ENCODE measurements at places on chromosomes 4 and X. TPM values are rescaled to one million over a fixed set of nuclear protein-coding genes. Genes with fewer than 3 reads are reported as not detected.

- no peaks in the 10 kb centered on the region for H3K27me3 ChIP-seq
- DNase-seq: no peak
- no peak overlapping the region for H3K27ac ChIP-seq
- peaks cover 13% of the 10 kb centered on the region for H3K36me3 ChIP-seq
- H3K4me3 ChIP-seq: no peak overlapping the region
These were observed 60.2 kb downstream of the METTL14 start for GRCh38 chr4:118745357-118745756.

DNA sequence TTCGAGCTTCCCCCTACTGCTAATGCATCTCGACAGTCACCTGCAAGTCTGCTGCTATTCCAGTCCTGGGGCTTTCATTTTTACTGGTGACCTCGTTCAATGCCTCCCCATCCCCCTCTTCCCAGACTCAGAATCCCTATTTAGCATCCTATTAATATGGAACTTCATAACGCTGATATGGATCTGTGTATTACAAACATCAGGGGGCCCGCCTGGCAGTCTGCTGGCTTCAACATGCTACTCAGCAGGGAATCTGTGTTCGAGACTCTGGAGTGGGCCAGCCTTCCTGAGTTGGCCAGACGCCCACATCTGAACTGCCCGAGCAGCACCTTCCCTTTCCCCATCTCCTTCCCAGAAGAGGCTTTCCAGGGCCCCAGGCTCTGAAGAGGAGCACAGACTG is 173.9 kb upstream of the PPARGC1A start:
- no peak for DNase-seq
- H3K27ac ChIP-seq: no peak overlapping the region
- no peaks in the 10 kb centered on the region for H3K27me3 ChIP-seq
- H3K4me3 ChIP-seq: no peak overlapping the region

DNA sequence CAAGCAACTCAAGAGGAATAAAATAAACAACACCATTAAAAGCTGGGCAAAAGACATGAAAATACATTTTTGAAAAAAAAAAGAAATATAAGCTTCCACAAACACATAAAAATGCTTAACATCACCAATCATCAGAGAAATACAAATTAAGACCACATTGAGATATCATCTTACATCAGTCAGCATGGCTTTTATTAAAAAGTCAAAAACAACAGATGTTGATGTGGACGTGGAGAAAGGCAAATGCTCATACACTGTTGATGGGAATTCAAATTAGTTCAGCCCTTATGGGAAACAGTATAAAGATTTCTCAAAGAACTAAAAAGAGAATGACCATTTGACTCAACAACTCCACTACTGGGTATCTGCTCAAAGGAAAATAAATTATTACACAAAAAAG is 59.6 kb downstream of the STK32B start:
- H3K27me3 ChIP-seq: no peaks in the 10 kb centered on the region
- no peak overlapping the region for H3K27ac ChIP-seq
- no peak for DNase-seq

The SHROOM2 gene
- polyA plus RNA-seq: 0.97 TPM

- no peak overlapping the region for H3K4me3 ChIP-seq
- no peak overlapping the region for H3K27ac ChIP-seq
- no peaks in the 10 kb centered on the region for H3K36me3 ChIP-seq
These were observed 801.3 kb downstream of the PCDH18 start for GRCh38 chr4:136731025-136731424.

GRCh38 chr4:165312506-165312905 is 15.0 kb upstream of the MSMO1 start:
- H3K4me1 ChIP-seq: peaks cover 4% of the 10 kb centered on the region
- H3K4me3 ChIP-seq: no peak overlapping the region
- no peak overlapping the region for H3K27ac ChIP-seq

Data from fibroblast of lung (primary cell).